ENCODE measurements at places on chromosomes 5 and 9.

GRCh38 chr9:112078432-112078831, 96.7 kb downstream of the SUSD1 start:
- DNase-seq: no peak

GRCh38 chr9:16356196-16356765, 514.2 kb downstream of the BNC2 start:
- DNase-seq: no peak

- DNase-seq: no peak
Measured at GRCh38 chr5:59134471-59135163, 551.7 kb downstream of the RAB3C start.

GRCh38 chr5:144187699-144188294, 17.1 kb downstream of the KCTD16 start:
- peak; percentile 86 for DNase-seq

- no peak for DNase-seq
Measured at GRCh38 chr9:75591972-75592371, 298.5 kb upstream of the PCSK5 start.

DNA sequence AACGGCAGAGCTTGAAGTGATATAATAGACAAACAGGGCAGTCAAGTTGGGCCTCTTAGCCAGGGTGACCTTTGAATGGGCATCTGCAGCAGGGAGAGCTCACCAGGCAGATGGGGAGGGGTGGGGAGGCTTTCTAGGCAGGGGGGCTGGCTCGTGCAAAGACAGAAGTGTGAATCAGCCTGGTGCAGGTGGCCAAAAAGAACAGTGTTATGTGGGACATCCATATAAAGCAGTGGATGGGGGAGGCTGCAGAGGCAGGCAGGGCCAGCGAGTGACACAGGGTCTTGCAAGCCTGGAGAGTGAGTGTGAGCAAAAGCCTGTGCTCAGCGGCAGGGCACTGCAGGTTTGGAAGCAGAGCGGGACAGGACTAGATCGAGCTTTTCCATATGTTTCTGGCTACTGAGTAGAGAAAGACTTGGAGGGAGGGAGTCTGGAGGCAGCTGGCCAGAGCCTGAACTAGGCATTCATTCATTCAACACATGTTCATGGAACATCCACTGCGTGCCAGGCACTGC, 14.2 kb upstream of the TTLL11 start:
- DNase-seq: no peak

- peak; percentile 84 for DNase-seq
Measured at GRCh38 chr5:139415221-139415861, 11.5 kb upstream of the SPATA24 start.

DNA sequence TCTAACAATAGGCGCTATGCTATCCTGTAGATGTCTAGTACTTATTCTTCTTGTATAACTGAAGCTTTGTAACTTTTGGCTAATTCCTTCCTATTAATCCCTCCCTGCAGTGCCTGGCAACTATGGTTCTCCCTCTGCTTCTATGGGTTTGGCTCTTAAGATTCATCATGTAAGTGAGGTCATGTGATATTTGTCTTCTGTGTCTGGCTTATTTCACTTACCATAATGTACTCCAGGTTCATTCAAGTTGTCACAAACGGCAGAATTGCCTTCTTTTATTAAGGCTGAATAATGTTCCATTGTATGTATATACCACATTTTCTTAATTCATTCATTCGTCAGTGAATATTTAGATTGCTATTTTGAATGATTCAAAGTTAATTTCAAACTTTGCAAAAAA, 149.9 kb upstream of the GAS1 start:
- no peak for DNase-seq

- DNase-seq: no peak
Measured at GRCh38 chr5:54001976-54002775, 308.2 kb downstream of the ARL15 start.

GRCh38 chr5:152404494-152404893, 585 bp downstream of the NMUR2 start:
- no peak for DNase-seq

DNA sequence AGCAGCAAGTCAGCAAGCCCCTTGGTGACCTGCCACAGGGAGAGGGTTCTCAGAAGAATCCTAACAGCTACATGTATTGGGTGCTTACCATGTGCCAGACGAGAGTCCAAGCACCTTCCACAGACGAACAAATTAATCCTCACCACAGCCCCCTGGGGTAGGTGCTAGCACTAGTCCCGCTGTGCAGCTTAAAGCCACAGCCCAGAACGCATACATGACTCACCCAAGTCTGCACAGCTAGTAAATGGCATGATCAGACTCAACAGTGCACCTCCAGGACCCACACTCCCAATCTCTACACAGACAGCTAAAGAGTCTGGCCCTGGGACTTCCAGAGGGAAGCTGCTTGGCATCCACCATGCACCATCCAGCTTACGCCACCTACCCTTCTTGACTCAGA, 111.5 kb downstream of the PAX5 start:
- peak; percentile 37 for DNase-seq

GRCh38 chr5:135444360-135444759, 2.8 kb downstream of the DCANP1 start:
- DNase-seq: no peak

GRCh38 chr9:12851341-12852090, 76.7 kb downstream of the LURAP1L start:
- DNase-seq: no peak

GRCh38 chr9:84368601-84369000, 28.0 kb upstream of the SLC28A3 start:
- no peak for DNase-seq

DNA sequence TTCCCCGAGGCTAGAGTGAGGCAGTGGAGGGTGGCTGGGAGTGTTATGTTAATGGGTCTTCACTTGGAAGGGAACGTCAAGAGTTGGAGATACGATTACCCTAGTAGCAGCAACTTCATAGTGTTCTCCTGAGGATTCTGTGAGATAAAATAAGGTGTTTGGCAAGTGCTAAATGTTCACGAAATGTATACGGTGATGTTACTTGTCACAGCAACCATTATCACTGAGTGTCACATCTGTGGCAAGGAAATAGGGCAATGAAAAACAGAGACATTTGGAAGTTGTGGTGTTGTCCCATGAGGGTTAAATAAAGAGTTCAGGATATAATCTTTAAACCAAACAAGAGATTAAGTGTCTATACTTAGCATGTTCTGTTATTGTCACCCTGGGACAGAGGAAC, 183.3 kb downstream of the ALDH1A1 start:
- no peak for DNase-seq

DNA sequence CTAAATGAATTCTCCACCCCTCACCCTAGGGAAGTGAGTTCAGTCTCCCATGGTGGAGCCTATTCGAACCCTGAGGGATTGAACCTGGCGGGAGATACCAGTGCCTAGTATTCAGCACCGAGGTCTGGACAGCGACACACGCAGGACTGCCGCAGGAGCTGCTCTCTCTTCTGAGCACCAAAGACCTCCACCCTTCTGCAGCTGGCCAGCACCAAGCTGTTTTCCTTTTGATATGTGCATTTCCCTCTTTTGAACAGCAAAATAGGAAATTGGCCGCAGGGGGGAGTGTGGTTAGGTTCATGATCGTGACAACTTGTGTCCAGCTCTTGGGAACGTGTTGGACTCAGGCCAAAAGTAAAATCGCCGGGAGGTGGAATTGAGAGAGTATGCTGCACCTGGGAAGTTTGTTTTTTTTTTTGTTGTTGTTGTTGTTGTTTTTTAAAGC, 1.2 kb upstream of the PCSK1 start:
- DNase-seq: peak; percentile 49

DNA sequence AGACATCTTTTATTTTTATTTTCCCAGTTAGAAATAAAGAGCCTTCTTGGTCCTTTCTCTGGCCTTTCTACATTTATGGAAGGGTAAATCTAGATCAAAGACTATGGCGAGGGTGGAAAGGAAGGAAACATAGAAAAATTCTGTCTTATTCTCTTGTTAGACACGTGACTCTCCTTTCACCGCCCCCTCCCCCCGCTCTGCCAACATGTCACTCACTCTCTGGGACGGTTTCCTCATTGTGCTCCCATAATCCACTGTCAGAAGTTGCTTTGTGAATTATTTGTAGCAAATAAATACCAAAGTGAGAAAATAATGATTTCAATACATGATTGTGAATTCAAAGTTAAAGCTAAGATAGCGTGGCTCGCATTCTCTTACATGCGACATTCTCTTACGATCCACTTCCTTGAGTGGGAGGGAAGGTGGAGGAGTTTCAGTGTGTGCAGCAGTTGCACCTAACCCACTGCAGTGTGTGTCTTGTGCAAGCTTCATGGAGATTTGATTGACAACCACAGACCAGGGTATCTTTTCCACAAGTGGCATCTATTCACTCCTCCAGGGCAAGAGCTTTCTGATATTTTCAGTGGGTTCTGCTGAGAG, 423.0 kb upstream of the KIF2A start:
- no peak for DNase-seq

GRCh38 chr9:75845806-75846205, 44.7 kb upstream of the PCSK5 start:
- no peak for DNase-seq

DNA sequence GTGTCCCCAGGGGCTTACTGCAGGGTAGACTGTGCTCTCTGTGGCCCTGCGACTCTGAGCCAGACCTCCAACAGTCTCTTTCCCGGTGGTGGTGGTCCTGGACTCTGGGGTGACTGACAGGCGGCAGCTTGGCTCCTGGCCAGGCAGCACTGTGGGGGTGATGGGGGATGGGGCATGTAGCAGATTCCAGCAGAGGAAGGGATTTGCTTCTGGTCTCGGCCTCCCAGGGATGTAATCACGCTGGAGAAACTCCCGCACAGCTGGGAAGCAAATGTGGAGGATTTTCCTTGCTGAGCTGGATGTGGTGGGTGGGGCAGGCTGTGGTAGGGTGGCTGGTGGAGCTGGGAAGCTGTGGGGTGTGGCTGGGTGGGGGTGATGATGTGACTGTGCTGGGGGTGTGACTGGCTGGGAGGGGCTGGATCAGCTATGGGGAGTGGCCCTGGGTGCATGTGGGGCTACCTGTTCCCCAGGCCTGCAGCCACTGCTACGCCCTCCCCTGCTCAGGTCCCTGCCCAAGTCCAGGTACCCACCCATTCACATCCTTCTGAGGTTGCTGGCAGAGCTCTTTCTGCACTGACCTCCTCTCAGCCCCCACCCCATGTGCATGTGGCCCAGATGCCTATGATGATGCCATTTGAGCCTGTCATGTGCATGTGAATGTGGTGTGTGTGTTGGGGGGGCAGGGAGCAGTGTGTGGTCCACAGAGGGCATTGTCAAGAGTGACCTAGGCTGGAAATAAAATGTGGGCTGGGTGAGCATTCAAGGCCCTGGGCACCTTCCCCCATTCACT, 3.8 kb downstream of the NDST1 start:
- DNase-seq: no peak

DNA sequence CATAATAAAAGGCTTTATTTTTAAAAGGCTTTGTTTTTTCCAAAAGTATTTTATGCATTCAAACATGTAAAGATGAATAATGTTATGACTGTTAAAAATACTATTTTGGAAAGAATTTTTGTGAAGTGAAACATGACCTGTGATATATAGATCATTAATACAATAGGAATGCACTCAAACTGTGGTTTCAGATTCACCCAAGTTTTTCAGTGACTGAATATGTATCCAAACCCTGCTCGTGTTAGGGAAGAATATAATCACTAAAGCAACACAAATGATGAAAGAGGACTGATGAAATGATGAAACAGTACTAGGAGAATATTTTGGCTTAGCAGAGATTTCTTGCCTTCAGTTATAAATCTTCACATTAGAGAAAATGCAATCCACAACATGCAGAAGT, 278.0 kb downstream of the ADAMTS6 start:
- DNase-seq: no peak

DNA sequence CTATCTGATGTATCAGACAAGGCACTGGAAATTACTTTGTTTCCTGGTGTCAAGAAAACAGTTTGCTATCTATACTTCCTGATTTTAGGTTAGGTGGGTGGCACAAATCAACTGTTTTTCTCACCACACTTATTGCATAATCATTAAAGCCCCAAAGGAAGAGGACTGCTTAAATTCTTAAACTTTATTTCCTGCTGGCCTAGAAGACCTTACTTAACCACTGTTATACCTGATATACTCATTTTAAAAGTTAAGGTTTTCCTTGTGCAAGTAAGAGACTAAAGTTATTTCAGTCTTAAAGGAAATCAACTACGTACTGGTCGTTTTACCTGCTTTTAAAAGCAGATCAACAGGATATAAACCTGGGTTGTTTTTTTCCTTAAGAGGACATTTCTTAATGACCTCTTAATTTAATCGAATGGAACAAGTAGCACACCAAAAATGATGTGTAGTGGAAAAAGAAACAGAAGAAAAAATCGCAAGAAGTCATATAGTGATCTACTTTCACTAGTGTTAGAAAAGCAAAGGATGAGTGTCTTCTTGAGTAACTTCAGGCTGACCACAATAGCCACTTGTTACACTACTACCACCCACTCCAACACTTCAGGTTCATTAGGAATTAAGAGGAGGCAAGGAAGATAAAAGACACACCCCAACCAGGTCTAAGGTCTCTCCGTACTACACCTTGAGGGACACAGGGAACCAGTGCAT, 974 bp downstream of the CLINT1 start:
- peak; percentile 74 for DNase-seq

- peak; percentile 43 for DNase-seq
Measured at GRCh38 chr5:90873033-90873517, 314.5 kb downstream of the ADGRV1 start.

DNA sequence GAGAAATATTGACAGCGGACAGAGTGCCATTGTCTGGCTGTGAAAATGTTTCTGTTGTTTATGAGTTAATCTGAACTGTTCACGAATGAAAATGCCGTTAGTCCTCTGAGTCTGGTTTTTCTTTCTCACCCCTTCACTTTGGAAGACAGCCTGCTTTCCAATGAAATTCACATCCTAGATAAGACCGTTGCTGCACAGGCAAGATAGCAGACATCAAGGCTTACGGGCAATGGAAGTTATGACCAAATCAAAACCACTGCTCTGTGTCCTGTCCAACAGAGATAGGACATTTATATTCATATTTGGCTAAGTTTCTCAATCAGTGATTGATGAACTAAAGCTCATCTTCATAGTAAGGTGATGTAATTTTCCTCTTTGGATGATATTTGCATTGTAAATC, 180.0 kb upstream of the DMAC1 start:
- no peak for DNase-seq

GRCh38 chr9:125845271-125845808, 98.2 kb downstream of the PBX3 start:
- DNase-seq: no peak

DNA sequence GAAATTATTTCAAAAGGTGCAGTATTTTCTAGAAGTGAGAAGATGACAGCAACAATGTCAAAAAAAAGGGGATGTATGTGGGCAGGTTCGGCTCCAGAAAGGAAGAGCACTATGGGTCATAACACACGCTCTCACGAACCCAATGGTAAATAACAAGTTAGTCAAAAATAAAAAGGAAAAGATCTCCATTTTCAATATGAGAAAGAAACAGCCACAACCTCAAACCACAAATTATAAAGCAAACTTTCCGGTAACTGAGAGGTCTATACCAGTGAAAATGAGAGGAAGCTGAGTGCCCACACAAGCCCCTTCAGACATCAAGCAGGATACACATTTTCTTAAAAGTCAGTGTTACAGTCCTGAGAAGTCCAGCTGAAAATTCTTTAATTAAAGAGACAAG, 398.5 kb upstream of the RPS23 start:
- peak; percentile 84 for DNase-seq

- DNase-seq: no peak
Measured at GRCh38 chr9:116798521-116798920, 111.4 kb downstream of the TRIM32 start.
